Brain pericyte (primary cell): ENCODE measurements at places on chromosomes 4 and X.

- no peak for DNase-seq
Observed at GRCh38 chr4:138555108-138555507, 313.0 kb upstream of the SLC7A11 start.

DNA sequence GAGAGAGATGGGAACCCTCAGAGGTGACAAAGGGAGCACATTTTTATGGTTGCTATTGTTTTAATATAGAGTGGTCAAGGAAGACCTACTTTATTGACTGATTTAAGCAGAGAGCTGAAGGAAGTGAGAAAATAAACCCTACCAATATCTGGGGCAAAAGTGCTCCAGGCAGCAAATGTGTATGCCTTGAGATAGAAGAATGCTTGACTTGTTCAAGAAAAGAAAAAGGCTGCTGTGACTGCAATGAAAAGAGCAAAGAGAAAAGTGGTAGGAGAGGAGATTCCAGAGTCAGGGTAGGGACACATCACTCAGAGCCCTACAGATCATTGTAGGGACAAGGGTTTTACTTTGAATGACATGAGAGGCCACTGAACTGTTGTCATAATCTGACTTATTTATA is 26.0 kb downstream of the STAP1 start:
- DNase-seq: no peak

DNA sequence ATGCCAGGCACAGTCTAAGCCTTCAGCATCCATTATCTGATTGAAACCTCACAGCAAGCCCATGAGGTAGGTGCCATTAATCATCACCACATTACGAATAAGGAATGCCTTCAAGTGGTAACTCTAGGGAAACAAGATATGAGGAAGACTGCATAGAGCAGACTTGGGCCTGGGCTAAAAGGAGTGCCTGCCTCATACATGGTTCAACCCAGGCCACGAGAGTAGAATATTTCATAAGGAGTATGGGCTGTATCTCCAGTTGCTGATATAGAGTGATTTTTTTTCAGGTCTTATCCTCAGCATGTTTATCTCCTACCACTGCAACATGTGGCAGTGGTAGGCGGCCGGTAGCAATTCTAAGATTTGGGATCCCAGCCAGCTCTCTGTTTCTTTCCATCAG is 51.7 kb downstream of the ATP11C start:
- DNase-seq: no peak

DNA sequence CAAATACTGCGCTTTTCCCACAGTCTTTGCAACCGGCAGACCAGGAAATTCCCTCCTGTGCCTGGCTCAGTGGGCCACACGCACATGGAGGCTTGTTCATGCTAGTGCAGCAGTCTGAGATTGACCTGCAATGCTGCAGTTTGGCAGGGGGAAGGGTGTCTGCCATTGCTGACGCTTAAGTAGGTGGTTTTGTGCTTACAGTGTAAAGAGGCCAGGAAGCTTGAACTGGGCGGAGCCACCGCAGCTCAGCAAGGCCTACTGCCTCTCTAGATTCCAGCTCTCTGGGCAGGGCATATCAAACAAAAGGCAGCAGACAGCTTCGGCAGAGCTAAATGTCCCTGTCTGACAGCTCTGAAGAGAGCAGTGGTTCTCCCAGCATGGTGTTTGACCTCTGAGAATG is 390.5 kb upstream of the TECRL start:
- no peak for DNase-seq

DNA sequence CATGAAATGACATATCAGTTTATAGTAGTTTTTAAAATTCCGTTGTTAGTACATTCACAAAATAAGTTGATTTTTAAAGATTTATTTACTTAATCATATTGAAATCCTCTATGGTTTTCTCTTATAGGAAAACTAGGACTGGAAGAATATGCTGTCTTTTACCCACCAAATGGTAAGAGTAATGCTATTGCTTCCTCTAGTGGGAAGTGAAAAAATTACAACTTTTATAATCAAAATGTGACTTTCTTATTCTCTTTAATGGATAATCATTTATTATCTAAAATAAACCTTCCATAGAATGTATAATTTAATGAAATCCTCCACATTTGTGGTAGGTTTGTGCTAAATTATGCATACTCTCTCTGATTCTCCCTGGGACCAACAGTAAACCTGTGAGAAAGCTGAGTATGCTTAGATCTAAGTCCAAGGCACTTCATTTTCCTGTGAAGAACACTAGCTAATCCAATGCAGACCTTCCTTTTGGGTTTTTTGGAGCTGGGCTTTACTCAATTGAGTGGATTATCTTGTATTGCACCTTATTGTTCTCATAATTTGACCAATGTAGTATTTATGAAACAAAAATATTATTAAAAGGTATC is 136.2 kb downstream of the TBC1D19 start:
- DNase-seq: no peak

DNA sequence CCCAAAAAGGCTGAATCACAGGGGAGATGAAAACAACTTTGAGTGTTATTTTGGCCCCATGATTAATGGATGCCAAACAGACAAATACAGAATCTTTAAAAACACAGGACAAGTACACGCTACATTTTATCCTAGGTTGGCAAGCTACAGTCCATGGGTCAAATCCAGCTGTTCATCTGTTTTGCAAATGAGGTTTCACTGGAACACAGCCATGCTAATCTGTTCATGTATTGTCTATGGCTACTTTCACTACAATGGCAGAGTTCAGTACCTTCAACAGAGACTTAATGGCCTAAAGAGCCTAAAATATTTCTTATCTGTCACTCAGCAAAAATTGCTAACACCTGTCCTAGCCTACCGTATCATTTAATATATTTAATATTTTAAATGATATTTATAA is 1548.5 kb upstream of the IGFBP7 start:
- no peak for DNase-seq

- DNase-seq: no peak
Observed at GRCh38 chr4:161160718-161161117, 1003.1 kb downstream of the FSTL5 start.

DNA sequence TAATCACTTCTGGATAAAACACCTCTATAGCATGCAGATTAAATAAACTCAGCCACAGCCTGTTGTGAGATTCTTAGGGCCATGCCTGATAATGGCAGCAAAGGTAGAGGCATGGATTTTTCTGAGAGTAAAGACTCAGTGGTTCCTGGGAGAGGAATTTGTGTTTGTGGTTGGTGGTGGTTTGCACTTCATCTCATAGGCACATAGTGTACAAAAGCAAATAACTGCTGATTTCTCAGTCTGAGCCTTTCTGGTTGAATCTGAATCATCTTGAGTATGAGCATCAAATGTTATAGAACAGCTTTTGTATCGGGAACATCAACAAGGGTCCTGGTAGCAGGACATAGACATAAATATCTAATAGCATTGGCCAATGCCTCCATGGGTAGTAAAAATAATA is 274.3 kb downstream of the FRMPD4 start:
- no peak for DNase-seq

GRCh38 chr4:7278071-7278765 is 85.9 kb downstream of the SORCS2 start:
- no peak for DNase-seq

DNA sequence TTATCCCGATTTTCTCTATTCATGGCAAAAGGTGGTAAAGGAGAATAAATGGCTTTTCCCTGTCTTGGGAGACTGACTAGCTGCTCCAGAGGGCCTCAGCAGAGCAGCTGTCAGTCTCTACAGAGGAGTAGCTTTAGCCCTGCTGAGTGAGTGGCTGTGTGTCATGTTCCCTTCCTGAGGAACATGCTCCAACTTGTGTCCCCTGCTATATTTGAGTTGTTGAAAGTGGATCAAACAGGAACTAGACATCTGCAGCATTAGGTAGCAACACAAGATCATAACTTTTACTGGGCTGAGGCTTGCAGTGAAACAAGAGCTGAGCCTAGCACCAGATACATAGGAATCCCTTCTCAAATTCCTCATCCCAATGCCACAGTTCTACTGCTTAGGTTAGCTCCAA is 26.7 kb upstream of the PLAC1 start:
- no peak for DNase-seq

- no peak for DNase-seq
Observed at GRCh38 chr4:153438916-153439756, 27.0 kb upstream of the TMEM131L start.

DNA sequence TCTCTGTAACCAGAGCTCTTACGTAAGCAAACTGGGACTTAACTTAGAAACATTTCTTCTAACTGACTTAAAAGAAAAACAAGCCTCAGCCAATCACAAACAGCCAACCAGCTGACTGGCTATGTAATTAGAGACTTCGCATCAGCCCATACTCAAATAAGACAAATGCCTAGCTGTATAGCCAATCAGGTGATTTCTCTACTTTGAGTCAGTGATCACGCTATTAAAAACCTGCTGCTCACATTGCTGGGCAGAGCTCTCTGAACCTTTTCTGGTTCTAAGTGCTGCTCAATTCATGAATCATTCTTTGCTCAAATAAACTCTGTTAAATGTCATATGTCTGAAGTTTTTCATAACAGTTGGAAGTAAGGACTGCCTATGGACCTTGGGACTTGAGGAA is 9.9 kb upstream of the SMIM10L2A start:
- no peak for DNase-seq

DNA sequence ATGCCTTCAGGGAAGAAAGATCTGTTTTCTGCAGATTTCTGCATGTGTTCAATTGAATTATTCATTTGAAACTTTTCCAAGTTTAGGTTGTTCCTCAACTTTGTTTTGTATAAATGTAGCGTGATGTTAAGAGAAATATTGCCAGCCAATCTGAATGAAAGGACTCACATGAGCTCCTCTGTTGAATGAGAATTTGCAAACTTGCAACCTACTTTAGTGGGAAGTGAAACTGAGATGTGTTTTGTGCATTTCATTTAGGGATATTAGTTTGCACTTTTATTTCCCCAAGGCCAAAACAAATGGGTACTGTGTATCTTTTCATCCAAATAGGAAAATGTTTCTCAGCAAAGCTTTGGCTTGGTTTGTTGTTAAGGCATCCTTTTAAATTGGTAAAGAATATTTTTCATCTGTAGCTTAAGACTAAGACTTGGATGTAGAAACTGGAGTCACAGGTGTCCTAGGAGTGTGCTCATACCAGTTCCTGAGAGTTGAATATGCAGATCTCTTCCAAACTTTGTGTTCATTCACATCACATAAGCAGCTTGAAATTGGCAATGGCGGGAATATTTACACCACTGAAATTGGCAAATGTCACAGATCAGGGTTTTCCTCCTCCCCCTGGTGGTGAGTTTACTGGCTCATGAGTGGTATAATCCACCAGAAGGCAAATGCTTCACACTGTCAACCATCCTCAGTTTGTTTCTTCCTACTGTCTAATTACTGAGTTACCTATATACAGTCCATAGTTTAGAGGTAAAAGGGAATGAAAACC is 193.6 kb upstream of the BANK1 start:
- DNase-seq: no peak

- no peak for DNase-seq
Observed at GRCh38 chr4:17285747-17286146, 226.1 kb downstream of the QDPR start.

- DNase-seq: no peak
Observed at GRCh38 chr4:184261246-184261645, 43.6 kb upstream of the ENPP6 start.

DNA sequence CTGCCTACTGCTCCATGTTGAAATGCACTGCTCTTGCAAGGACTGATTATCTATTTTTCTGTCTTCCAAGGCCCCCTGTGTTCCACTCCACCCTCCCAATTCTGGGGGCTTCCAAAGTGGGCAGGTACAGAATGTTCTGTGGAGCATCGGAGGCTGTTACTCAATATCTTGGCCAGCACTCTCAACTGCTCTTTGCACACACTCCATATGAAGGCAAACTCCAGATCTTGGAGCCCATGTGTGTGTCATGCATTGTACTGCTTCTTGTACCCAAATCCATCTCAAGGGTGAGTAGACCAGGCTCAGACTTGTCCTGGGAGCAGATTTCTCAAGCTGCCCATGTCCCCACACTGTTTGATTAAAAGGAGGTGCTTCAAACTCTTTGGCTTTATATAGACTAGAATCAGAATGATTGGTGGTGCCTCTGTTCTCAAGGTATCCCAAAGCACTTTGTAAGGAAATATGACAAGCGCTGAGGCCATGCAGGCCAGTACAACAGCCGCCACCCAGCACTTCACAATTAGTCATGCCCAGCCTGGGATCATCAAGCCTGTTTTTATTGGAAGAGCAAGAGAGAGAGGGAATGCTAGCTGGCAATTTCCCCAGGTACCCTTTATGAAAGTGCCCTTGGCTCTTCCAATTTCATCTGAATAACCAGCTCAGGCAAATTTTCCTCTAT is 44.3 kb downstream of the AR start:
- no peak for DNase-seq

DNA sequence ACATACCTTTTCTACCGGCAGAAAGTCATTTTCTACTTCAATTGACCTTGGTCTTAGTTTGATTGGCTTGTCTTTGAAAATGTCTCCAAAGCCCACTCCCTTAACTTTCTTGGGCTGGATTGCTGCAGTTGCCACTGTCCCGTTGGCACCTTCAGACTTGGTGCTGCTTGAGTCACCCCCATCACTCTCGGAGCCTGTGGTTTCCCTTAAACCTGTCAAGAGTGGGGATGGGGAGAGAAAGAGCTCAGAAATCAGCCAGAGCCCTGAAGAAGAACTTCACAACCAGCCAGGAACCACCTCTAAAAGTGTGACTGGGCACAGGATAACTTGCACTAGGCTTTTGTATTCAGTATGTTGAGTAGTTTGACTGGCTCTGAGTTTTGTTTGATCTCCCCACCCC is 168.5 kb upstream of the MAP3K15 start:
- no peak for DNase-seq

- DNase-seq: no peak
Observed at GRCh38 chr4:103091601-103092223, 7.9 kb downstream of the BDH2 start.

DNA sequence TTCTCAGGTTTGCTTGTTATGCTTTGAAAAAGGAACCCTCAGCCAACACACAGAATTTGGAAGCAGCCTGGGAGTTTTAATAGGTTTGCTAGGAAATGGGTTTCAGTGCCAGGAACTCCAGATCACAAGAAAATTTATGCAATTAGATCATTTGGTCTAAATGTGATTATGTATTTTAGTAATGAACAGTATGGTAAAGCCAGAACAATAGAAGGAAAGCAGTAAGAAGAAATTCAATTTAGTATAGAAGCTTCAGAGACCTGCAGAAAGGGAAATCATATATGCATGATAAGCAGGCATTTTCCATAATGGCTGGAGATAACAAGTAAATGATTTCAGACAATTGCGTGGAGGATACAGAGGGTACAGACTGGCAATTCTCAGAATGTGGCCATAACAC is 184.7 kb downstream of the KCNIP4 start:
- DNase-seq: no peak
